Colonic mucosa (tissue), 4 donors: ENCODE measurements at places on chromosomes 11 and 22.

- no peak for DNase-seq
Observed at GRCh38 chr11:65525546-65526480, 930 bp downstream of the SCYL1 start.

- DNase-seq = no peak
Observed at GRCh38 chr11:57641011-57641807, 8.5 kb downstream of the YPEL4 start.

DNA sequence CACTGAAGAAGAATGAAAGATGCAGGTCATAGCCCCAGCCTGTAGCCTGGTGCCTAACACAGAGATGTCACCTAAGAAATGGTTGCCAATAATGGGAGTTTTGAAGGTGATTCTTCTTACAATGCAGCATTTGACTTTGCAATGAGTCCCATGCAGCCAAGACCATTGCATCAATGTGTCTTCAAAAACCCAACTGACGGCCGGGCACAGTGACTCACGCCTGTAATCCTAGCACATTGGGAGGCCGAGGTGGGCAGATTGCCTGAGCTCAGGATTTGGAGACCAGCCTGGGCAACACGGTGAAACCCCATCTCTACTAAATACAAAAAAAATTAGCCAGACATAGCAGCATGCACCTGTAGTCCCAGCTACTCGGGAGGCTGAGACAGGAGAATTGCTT, 89.3 kb upstream of the ASPHD2 start:
- DNase-seq = no peak

- peak; percentile 97 for DNase-seq
Observed at GRCh38 chr11:65833297-65834030, at the start of gene SNX32. TSS of gene SNX32 (plus strand) at chr11:65833963. CDS start at chr11:65834066, 103 bp downstream.
